Endothelial cell of umbilical vein (primary cell): ENCODE measurements at places on chromosomes 5 and 9. TPM values are rescaled to one million over a fixed set of nuclear protein-coding genes. Genes with fewer than 3 reads are reported as not detected.

GRCh38 chr5:75006865-75007822 lies 45.2 kb downstream of the GCNT4 start:
- no peak for DNase-seq

DNA sequence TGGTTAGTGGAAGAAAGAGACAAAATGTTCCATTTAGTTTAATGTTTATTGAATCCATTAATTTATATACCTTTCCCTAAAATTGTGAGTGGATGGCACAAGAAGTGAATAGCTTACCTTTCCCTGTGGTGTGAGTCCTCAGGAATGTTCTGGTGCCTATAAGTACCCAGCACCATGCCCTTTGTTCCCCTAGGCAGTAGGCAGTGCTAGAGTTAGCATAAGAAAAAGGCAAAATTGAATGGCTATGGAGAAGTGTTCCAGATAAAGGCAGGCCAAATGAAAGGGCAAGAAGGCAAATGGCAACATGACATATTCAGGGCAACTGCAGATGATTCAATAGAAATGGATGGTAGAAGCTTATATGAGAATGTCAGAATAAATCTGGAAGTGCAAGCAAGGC lies 370.8 kb upstream of the PTGER4 start:
- no peak for DNase-seq

DNA sequence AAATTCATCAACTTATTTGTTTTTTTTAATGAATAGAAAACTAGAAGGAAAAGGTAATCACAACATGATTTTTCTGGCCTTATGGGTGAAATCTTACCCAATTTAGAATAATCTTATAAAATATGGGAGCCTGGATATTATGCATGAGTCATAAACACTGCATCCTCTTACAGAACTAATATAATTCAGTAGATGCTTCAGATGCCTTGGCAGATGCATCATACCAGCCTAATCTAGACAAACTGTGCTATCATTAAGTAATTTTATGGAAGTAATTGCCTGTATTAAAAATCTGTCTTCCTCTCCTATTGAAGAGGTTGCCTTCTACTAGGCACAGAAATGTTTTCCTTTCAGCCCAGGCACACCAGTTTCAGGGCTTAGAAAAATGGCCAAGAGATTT lies 2384.6 kb upstream of the WWC1 start:
- DNase-seq = no peak

- peak; percentile 61 for DNase-seq
Measured at GRCh38 chr5:164053123-164053522, 547.7 kb downstream of the MAT2B start.

Gene TRIM7
- 2.2 and 2.7 TPM in 2 replicates for polyA plus RNA-seq

Gene TSLP
- polyA plus RNA-seq = not detected in 2 replicates

GRCh38 chr9:105039175-105039799 lies 111.3 kb upstream of the ABCA1 start:
- DNase-seq = no peak

DNA sequence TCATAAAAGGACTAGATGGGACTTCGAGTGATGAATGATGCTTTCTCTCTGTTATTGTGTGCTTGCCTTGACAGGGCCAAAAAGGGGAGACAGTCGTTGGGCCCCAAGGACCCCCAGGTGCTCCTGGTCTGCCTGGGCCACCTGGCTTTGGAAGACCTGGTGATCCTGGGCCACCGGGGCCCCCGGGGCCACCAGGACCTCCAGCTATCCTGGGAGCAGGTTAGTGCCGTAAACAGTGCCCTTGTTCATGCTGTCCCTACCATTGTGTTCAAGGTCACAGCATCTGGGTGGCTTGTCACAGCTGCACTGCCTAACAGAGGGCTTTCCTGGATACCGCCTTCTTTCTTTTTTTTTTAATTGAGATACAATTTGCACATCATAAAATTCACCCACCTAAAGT lies 48.7 kb upstream of the TGFBR1 start:
- DNase-seq = no peak
